ENCODE measurements at places on chromosomes 1 and 21.

DNA sequence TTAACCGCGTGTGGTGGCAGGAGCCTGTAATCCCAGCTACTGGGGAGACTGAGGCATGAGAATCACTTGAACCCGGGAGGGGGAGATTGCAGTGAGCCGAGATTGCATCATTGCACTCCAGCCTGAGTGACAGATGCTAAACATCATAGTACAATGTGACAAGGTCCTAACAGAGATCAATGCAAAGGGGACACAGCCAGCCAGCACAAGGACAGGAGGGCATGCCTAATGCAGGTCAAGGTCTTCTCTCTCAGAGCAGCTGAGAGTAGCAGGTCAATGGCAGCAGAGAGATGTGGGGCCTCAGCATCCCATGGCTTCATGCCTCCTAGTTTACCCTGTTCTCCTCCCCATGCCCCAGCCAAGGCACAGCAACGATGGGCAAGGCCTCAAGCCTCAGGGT lies 3.0 kb upstream of the SMIM11 start:
- no peak for DNase-seq

GRCh38 chr1:112460615-112461014 lies 48.1 kb upstream of the WNT2B start:
- DNase-seq: no peak

GRCh38 chr1:183024317-183025009 lies 1.2 kb downstream of the LAMC1 start:
- no peak for DNase-seq

DNA sequence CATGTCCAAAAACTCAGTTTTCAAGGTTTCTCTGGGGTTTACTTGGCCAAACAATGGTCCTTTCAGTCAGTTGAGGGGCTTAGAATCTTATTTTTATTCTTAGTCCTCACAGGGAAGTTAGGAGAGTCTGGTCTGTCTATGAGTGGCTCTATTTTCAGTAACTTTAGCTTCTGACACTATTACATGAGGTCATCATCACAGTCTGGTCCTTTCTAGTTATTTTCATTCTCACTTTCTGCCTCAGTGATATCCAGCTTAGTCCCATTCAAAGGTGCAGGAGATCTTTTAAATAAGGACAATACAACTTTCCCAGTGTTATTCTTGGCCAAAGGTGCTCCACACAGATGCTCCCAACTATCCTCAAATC lies 30.0 kb upstream of the FGGY start:
- DNase-seq: no peak

DNA sequence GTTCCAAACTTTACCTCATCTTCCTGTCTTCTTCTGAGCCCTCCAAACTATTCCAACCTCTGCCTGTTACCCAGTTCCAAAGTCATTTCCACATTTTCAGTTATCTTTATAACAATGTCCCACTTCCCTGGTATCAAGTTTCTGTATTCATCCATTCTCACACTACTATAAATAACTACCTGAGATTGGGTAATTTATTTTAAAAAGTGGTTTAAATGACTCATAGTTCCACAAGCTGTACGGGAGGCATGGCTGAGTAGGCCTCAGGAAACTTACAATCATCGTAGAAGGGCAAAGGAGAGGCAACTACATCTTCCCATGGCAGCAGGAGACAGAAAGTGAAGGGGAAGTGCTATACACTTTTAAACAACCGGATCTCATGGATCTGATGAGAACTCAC lies 428.5 kb upstream of the RGS18 start:
- DNase-seq: no peak

DNA sequence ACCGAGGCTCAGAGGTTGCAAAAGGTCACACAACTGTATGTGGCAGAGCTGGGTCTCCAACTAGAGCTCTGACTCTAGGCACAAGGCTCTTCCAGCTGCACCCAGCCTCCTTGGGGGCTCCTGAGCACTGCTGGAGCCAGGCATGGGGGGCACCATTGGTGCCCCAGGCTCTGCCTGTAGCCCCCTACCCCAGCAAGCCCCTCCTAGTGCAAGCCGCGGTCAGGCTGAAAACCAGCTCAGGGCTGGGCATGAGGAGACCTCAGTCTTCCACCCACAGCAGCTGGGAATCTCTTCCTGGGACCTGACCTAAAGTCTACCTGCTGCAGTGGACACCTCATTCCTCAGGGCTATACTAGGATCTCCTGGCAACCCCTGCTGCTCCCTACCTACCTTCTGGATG lies 14.6 kb downstream of the TNNT2 start:
- no peak for DNase-seq

GRCh38 chr1:78003882-78004718 lies 639 bp upstream of the DNAJB4 start:
- peak; percentile 54 for DNase-seq

DNA sequence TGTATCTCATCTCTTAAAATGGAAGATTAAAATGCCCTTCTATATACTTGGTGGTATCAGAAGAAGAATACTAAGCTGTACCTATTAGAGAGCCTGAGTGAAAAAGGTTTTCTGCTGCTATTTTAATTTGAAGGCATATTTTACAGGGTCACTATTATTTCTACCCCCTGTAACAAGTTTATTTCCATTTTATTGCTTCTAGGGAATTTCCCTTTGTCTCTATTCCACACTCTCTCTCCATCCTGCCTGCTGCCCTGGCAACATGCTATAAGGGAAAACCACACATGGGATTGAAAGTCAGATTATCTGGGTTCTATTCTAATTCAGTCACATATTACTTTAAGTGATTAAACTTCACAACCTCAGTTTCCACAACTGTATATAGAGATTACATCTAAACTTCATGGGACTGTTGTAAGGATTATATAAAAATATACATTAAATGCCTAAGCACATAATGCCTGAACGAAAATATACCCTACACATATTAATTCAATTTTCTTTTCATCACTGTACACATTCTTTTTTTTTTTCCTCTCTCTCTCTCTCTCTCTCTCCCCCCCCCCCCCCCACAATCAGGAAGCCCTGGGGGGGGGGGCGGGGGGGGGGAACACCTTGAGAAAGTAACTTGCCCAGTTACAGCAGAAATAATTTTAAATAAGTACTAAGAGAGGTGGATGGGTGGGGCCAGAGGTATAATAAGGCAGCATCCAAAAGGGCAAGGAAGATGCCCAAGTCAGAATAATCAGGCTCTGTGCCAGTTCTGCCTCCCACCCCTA lies 51.5 kb downstream of the LUZP1 start:
- DNase-seq: no peak

DNA sequence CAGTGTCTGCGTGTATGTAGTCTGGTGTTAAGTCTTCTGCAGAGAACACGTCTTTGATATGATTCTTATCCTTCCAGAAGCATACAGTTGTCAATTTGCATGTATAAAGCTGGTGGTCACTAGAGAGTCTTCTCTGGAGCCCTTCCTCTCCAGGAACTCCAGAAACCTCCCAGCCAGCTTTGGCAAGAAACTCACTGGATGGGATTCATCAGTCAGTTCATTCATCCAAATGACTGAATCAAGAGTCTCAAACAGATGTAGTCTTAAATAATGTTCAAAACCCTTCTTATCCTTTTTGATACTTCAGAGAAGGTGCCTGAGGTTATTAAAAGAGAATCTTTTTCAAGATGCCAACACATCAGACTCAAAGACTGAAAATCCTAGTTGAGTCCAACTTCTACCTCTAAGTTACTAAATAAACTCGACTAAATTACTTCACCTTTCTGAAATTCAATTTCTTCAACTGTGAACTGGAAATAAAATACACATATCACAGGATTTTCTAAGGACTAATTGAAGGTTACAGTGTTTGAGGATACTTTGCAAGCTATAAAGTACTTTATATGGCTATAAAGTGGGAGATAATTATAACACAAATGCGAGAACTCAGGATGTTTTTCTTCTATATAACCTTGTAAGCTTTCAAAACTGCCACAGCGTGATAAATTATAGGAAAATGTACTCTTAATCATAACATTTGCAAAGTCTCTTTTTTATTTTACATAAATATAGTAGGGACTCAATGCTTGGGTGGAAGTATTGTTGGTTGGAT lies 252.4 kb downstream of the FGGY start:
- DNase-seq: no peak

- no peak for DNase-seq
Measured at GRCh38 chr1:6512245-6512907, 20.9 kb upstream of the PLEKHG5 start.

DNA sequence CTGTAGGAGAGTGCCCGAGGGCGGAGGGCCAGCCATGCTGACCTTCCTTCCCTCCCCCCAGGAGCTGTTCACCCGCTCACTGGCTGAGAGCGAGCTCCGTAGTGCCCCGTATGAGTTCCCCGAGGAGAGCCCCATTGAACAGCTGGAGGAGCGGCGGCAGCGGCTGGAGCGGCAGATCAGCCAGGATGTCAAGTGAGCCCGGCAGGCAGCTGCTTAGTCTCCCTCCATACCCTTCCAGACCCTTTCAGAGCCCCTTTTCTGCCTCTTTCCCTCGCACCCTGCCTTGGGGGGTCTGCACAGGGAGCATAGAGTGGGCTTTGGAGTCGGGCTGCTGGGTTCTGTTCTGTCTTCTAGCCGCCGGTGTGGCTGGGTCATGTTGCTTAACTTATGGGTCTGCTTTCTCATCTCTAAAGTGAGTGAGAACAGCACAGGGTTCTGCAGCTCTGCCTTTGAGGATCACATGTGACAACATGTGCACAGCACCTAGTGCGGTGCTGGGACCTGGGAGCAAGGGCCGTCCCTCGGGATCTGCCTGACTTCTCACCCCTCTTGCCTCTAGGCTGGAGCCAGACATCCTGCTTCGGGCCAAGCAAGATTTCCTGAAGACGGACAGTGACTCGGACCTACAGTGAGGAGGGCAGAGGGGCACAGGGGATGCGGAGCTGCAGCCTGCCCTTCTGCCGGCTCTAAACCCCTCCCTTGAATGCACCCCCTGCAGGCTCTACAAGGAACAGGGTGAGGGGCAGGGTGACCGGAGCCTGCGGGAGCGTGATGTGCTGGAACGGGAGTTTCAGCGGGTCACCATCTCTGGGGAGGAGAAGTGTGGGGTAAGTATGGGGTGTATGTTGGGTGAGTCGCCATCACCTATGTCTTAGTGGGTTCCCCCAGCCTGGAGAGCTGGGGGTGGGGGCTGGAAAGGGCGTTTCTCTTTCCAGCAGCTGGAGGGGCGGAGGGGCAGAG lies 6.2 kb downstream of the AMPD2 start:
- no peak for DNase-seq

DNA sequence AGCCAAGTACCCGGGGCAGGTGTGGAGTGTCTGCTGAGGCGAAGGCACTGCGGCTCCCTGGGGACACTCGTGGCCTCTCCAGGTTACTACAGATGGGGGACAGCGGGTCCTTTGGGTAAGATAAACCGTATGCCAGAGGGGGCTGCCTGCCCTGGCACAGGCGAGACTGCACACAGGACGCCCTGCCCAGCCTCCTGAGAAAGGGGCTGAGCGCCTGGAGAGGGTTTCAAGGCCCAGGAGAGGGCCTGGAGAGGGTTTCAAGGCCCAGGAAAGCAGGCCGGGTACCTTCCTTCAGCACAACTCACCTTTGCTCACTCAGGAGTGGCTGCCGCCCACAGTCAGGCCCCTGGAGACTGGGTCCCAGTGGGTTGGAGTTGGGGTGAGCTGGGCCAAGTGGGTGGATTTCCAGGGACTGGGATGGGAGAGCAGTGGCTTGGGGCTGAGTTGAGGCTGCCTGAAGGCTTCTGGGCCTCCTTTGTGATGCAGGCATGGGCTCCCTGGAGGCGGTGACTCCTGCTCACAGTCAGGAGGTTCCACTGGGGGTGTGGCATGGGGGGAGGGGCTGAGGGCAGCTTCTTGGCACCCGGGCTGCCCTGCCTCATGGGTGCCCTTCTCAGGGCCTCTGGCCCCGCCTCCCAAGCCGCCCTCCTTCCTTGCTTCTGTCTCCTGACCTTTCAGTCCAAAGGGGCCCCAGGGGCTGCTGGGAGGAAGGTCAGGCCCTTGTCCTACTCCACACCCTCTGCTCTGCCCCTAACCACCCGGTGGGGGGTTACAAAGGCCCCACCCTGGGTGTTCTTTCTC lies at the start of gene MMEL1:
Gene MMEL1, minus strand, starts transcription at position 456 of the 801 bp plus-strand sequence. CDS start 3,532 bp downstream, outside the sequence.
- DNase-seq: no peak

- DNase-seq: no peak
Measured at GRCh38 chr1:167052389-167052788, 37.8 kb downstream of the GPA33 start.

DNA sequence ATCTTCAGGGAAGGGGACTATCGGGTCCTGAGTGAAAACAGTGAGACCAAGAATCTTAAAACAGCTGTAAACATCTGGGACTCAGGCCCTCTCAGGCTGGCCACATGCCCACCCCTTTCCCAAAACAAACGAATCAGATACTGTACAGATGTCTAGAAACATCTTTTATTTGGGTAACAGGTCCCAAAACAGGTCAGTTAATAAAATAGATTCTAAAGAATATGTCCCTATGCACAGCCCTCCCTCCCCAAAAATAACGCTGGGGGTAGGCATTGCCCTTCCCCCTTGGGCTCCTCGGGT lies 499 bp upstream of the CRTC2 start:
- DNase-seq: no peak

- DNase-seq: no peak
Measured at GRCh38 chr1:156119503-156120209, 5.1 kb downstream of the LMNA start.

GRCh38 chr1:161955606-161956005 lies 68.1 kb downstream of the OLFML2B start:
- no peak for DNase-seq

GRCh38 chr1:107405236-107405635 lies 264.4 kb downstream of the NTNG1 start:
- no peak for DNase-seq

DNA sequence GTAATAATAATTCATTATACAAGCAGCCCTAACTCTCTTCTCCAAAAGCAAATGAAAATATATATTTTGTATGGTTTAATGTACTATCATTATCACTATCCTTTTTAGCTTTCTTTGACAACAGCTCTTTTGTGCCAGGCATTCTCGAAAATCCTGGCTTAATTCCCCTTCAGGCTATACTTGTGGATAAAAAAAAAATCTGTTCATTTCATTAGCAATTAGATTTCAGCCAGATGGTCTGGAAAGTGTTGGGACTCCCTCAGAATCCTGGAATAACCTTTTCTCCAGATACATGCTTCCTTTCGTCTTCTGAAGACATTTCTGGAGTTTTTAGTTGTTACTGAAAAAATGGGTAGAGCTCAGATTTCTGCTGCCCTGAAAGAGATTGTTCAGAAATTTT lies 83.4 kb upstream of the PLPPR4 start:
- no peak for DNase-seq

- DNase-seq: no peak
Measured at GRCh38 chr1:240712014-240712731, 100.2 kb upstream of the GREM2 start.

- DNase-seq: no peak
Measured at GRCh38 chr21:17903929-17904639, 84.9 kb upstream of the C21orf91 start.

DNA sequence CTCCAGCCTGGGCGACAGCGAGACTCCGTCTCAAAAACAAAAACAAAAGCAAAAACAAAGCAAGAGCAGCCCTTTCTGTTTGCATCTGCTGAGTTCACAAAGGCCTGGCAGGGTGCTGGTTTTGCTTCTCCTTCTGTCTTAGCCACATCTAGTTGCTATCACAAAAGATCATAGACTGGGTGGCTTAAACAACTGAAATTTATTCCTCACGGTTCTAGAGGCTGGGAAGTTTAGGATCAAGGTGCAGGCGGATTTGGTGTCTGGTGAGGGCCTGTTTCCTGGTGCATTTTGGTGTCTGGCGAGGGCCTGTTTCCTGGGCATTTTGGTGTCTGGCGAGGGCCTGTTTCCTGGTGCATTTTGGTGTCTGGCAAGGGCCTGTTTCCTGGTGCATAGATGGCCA lies 471.3 kb downstream of the CAMTA1 start:
- no peak for DNase-seq

GRCh38 chr1:24343412-24344089 lies 24.4 kb downstream of the GRHL3 start:
- DNase-seq: no peak
